ENCODE measurements at places on chromosomes 16 and 17.

- H3K36me3 ChIP-seq = no peaks in the 10 kb centered on the region
- no peak overlapping the region for H3K27ac ChIP-seq
- no peak overlapping the region for H3K4me3 ChIP-seq
- H3K4me1 ChIP-seq = peaks cover 47% of the 10 kb centered on the region
- H3K27me3 ChIP-seq = no peaks in the 10 kb centered on the region
- DNase-seq = no peak
These were observed 176.4 kb upstream of the GSE1 start for GRCh38 chr16:85436636-85437165.

GRCh38 chr17:55295411-55296170 is 30.8 kb downstream of the HLF start:
- H3K27me3 ChIP-seq = no peaks in the 10 kb centered on the region
- H3K4me1 ChIP-seq = no peaks in the 10 kb centered on the region
- DNase-seq = peak; percentile 29
- H3K4me3 ChIP-seq = no peak overlapping the region
- H3K36me3 ChIP-seq = no peaks in the 10 kb centered on the region

DNA sequence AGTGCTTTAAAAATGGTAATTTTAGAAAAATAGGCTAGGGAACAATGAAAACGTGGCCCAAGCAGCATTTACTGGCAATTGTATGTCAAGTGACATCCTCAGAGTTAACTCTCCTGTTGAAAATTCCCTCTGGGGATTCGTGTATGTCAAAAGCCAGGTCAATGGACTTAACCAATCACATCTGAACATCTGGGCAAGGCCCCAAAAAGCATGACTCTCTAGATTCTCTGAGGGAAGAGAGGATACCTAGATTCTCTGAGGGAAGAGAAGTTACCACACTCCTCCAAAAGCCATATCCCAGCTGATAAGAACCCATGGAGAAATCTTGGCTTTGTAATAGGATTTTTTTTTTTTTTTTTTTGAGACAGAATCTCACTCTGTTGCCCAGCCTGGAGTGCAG is 23.5 kb downstream of the NFE2L1 start:
- H3K36me3 ChIP-seq = peaks cover 73% of the 10 kb centered on the region
- no peaks in the 10 kb centered on the region for H3K27me3 ChIP-seq
- no peak for DNase-seq
- no peaks in the 10 kb centered on the region for H3K4me1 ChIP-seq

DNA sequence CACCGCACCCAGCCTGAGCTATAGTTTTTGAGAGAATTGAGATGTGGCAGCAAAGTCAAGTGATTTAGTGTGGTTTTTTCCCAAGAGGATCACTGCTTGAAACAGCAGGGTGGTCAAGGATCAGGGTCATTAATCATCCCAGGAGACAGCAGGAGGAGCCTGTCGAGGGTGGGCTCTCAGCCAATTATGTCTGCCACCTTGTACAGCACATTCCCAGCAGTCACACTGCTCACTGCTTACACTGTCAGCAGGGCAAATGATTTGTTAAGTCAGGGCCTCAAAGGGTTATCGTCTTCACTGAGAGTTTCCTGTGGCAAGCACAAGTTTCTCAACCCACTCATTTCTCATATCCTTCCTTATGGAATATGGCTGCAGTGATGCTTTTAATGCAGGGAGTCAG is 13.2 kb downstream of the B3GNT9 start:
- no peak for DNase-seq
- H3K27me3 ChIP-seq = no peaks in the 10 kb centered on the region
- peaks cover 70% of the 10 kb centered on the region for H3K36me3 ChIP-seq
- H3K27ac ChIP-seq = no peak overlapping the region

Measured in thymus (tissue), 14 donors.